Activated CD8-positive, alpha-beta memory T cell treated with anti-CD3 and anti-CD28 coated beads for 36 hours (primary cell): ENCODE measurements at places on chromosomes 7 and 10. TPM values are rescaled to one million over a fixed set of nuclear protein-coding genes. Genes with fewer than 3 reads are reported as not detected.

Gene ANKRD30A
- total RNA-seq: not detected

Gene ANXA8L1
- total RNA-seq: not detected

Gene CYP2C19
- total RNA-seq: not detected

Gene GDI2
- 305 TPM for total RNA-seq

Gene NEURL1
- 2.1 TPM for total RNA-seq

Gene NUDT13
- 1.3 TPM for total RNA-seq

Gene TBX20
- not detected for total RNA-seq

Gene GRID2IP
- total RNA-seq: 0.40 TPM

Gene PIP
- total RNA-seq: not detected

Gene NRAP
- not detected for total RNA-seq

Gene NPY
- total RNA-seq: not detected

Gene GHRHR
- total RNA-seq: not detected

Gene MPLKIP
- total RNA-seq: 38.5 TPM

Gene ZNF37A
- 19.0 TPM for total RNA-seq

Gene TMEM196
- not detected for total RNA-seq

Gene TMEM213
- total RNA-seq: not detected
